ENCODE measurements at places on chromosomes 4 and X.

DNA sequence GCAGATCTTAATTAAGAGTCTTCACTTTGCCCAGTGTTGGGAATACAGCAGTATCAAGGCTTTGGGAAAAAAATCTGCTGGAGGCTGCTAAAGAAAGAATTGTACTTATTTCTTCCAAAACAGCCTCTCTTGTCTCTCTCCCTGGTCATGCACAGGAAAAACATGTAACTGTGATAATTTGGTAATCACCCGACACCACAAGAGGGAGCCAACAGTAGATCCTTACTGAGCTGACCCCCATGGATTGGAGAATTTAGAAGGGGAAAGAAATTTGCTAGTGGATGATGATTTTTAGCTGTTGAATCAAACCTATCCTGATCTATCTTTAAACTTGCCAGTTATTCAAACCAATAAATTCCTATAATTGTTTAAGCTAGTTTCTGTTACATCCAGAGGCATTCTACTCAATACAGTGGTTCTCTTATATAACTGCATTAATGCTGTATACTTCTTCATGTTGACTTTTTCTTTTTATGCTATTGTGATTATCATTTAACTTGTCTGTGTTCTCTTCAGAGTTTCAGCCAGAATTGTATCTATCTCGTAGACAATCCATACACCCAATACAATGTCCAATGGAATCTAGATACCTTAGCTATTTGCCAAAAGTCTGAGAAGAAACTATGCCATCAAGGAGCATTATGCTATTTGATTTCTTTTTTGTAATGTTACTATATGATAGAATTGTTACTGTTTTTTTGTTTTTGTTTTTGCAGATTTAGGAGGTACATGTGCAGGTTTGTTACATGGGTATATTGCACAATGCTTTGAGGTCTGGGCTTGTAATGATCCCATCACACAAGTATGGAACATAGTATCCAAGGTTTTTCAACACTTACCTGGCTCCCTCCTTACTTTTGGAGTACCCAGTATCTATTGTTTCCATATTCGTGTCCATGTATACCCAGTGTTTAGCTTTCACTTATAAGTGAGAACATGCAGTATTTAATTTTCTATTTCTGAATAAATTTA, 31.3 kb upstream of the ARHGEF38 start:
- DNase-seq = peak; percentile 65

- peak; percentile 13 for DNase-seq
Measured at GRCh38 chr4:5036239-5036638, 15.0 kb upstream of the STK32B start.

GRCh38 chr4:176270669-176271068, 1.6 kb upstream of the ASB5 start:
- peak; percentile 100 for DNase-seq

GRCh38 chr4:91330555-91331137, 973.1 kb upstream of the GRID2 start:
- DNase-seq = no peak

Measured in LHCN-M2 (cell line).